ENCODE measurements at places on chromosomes 2 and 18. TPM values are rescaled to one million over a fixed set of nuclear protein-coding genes. Genes with fewer than 3 reads are reported as not detected.

GRCh38 chr2:125684932-125685331 lies 971.0 kb upstream of the GYPC start:
- no peak overlapping the region for H3K4me3 ChIP-seq
- no peak for DNase-seq
- no peak overlapping the region for H3K27ac ChIP-seq
- H3K4me1 ChIP-seq, result no peaks in the 10 kb centered on the region

GRCh38 chr2:147558620-147559019 lies 286.2 kb upstream of the ACVR2A start:
- H3K4me1 ChIP-seq, result no peaks in the 10 kb centered on the region
- no peak for DNase-seq
- no peaks in the 10 kb centered on the region for H3K27me3 ChIP-seq
- H3K36me3 ChIP-seq, result no peaks in the 10 kb centered on the region
- H3K27ac ChIP-seq, result no peak overlapping the region

- H3K4me1 ChIP-seq, result peaks cover 9% of the 10 kb centered on the region
- DNase-seq, result no peak
- no peak overlapping the region for H3K27ac ChIP-seq
- no peaks in the 10 kb centered on the region for H3K36me3 ChIP-seq
- H3K27me3 ChIP-seq, result no peaks in the 10 kb centered on the region
These were observed 94.2 kb downstream of the ALPK2 start for GRCh38 chr18:58534535-58535301.

- H3K4me3 ChIP-seq, result peak overlapping the region; percentile 69
- no peaks in the 10 kb centered on the region for H3K36me3 ChIP-seq
- H3K27me3 ChIP-seq, result peaks cover 23% of the 10 kb centered on the region
- no peak overlapping the region for H3K27ac ChIP-seq
These were observed 4.9 kb upstream of the SIX2 start for GRCh38 chr2:45014016-45014702.

- H3K27ac ChIP-seq, result no peak overlapping the region
- no peak for DNase-seq
- peaks cover 16% of the 10 kb centered on the region for H3K4me1 ChIP-seq
- H3K27me3 ChIP-seq, result peaks cover 9% of the 10 kb centered on the region
- H3K4me3 ChIP-seq, result no peak overlapping the region
These were observed 458.6 kb downstream of the FBXO15 start for GRCh38 chr18:73688851-73689711.

GRCh38 chr18:13563390-13563805 lies 163.0 kb downstream of the FAM210A start:
- DNase-seq, result no peak
- no peak overlapping the region for H3K27ac ChIP-seq
- peaks cover 14% of the 10 kb centered on the region for H3K4me1 ChIP-seq
- H3K36me3 ChIP-seq, result no peaks in the 10 kb centered on the region
- H3K4me3 ChIP-seq, result no peak overlapping the region
- H3K27me3 ChIP-seq, result peaks cover 1% of the 10 kb centered on the region

- H3K27ac ChIP-seq, result no peak overlapping the region
- no peak for DNase-seq
- H3K36me3 ChIP-seq, result no peaks in the 10 kb centered on the region
- H3K4me3 ChIP-seq, result no peak overlapping the region
These were observed 39.2 kb downstream of the SEMA4F start for GRCh38 chr2:74693213-74693612.

GRCh38 chr2:85584354-85584856 lies at the start of gene VAMP5:
TSS of gene VAMP5 (plus strand) at chr2:85584431. CDS start at chr2:85584491, 60 bp downstream.
- peaks cover 76% of the 10 kb centered on the region for H3K4me1 ChIP-seq
- H3K27me3 ChIP-seq, result peaks cover 12% of the 10 kb centered on the region
- H3K4me3 ChIP-seq, result peak within 1 kb of the TSS; percentile 88

DNA sequence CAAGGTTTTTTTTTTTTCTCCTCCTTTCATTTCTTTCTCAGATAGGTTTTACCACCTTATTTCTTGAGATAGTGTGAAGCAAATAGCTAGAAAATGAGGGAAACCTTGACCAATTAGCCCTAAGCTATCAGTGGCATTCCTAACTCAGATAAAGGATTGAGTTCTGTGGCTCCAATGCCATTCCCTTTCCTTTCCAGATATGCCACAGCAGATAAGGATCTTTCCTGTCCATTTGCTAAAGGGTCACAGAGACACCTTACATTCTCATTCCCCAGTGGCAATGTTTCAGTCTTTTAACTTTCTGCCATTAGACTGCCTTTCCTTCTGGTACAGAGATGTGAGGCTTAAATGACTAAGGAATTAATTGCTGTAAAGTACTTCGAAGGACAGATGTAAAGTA lies 81.7 kb downstream of the MGAT5 start:
- H3K4me3 ChIP-seq, result no peak overlapping the region
- no peak overlapping the region for H3K27ac ChIP-seq
- DNase-seq, result no peak
- H3K27me3 ChIP-seq, result peaks cover 2% of the 10 kb centered on the region
- peaks cover 9% of the 10 kb centered on the region for H3K4me1 ChIP-seq

- H3K27ac ChIP-seq, result no peak overlapping the region
- DNase-seq, result no peak
- H3K4me1 ChIP-seq, result peaks cover 13% of the 10 kb centered on the region
- no peaks in the 10 kb centered on the region for H3K27me3 ChIP-seq
- no peak overlapping the region for H3K4me3 ChIP-seq
These were observed 1889.7 kb upstream of the CELF4 start for GRCh38 chr18:39455285-39455684.

- no peaks in the 10 kb centered on the region for H3K4me1 ChIP-seq
- H3K27me3 ChIP-seq, result no peaks in the 10 kb centered on the region
- no peaks in the 10 kb centered on the region for H3K36me3 ChIP-seq
- H3K27ac ChIP-seq, result no peak overlapping the region
These were observed 220.0 kb downstream of the METTL4 start for GRCh38 chr18:2351126-2351850.

DNA sequence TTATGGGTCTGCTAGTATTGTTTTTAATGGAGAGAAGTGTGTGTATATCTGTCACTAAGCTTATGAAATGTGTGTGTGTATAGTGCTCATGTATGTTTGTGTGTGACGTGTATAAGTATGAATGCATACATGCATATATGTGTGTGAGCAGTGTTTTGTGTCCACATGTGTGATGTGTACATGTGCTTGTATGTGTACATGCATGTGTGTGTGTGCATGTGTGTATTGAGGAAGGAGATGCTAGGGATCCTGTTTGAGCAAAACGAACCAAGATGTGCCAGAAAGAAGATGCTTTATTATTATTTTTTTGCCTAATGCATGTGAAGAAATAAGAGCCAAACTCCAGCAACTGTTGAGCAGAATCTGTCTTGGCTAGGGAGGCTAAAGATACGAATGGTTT lies 301.3 kb upstream of the SKOR2 start:
- peaks cover 1% of the 10 kb centered on the region for H3K27me3 ChIP-seq
- peaks cover 51% of the 10 kb centered on the region for H3K4me1 ChIP-seq
- DNase-seq, result no peak
- H3K36me3 ChIP-seq, result no peaks in the 10 kb centered on the region

GRCh38 chr18:38606841-38607240 lies 1041.2 kb upstream of the CELF4 start:
- no peaks in the 10 kb centered on the region for H3K36me3 ChIP-seq
- peaks cover 6% of the 10 kb centered on the region for H3K4me1 ChIP-seq
- H3K27me3 ChIP-seq, result no peaks in the 10 kb centered on the region
- no peak overlapping the region for H3K4me3 ChIP-seq
- no peak overlapping the region for H3K27ac ChIP-seq
- no peak for DNase-seq

DNA sequence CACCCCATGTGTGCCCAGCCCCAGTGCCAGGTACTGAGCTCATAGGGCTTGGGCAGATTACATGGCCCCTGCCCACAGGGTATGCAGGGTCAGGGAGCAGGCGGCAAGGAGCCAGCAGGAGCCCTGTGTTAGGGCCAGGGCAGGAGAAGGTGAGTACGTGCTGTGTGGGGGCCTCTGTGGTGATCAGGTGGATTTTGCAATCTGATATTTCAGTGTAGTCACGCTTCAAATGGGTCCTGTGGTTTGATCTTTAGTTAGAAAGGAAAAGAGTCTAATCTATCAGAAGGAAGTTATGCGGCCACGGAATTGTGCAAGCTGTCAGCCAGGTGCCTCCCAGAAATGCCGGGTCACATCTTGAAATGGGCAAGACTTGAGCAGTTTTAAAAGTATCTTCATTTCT lies 13.9 kb downstream of the UBE2F start:
- H3K36me3 ChIP-seq, result peaks cover 31% of the 10 kb centered on the region
- H3K4me1 ChIP-seq, result peaks cover 59% of the 10 kb centered on the region
- no peak for DNase-seq
- peaks cover 20% of the 10 kb centered on the region for H3K27me3 ChIP-seq
- peak overlapping the region; percentile 79 for H3K27ac ChIP-seq
- H3K4me3 ChIP-seq, result no peak overlapping the region

DNA sequence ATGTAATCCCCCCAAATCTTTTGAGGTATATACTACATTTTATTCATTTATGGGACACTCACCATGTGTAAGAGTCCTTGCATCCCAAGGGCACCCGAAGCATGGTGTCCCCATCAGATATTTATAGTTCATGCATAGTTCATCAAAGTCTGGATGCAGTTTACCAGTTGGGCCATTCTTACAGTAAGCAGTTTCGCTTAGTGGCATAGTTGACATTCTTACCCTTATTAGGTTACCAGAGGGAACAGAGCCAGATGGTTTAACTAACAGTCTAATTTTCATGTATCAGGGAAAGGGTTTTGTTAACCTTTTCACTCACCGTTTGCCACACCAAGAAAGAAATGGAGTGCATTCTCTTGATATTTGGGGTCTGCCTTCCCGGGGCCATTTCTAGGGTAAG lies 7.1 kb downstream of the ZNF407 start:
- DNase-seq, result no peak
- no peak overlapping the region for H3K4me3 ChIP-seq
- peaks cover 9% of the 10 kb centered on the region for H3K36me3 ChIP-seq
- H3K4me1 ChIP-seq, result peaks cover 4% of the 10 kb centered on the region

DNA sequence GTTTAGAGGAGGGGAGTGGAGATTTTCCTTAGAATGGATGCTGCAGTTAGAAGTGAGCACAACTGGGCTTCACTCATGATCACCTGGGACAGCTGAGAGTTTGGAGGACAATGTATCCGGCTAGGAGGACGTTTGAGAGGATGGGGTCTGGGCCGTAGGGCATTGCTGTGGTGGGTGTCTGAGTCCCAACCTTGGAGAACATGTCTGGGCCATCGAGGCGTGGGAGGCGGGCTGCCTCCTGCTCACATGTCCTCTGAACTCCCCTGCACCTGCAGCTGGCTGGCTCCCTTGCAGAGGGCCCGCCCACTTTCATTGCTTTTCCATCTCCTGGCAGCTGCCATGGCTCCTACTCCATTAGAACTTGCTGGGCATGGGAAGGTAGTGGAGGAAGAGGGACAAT lies 203.0 kb upstream of the PXDN start:
- H3K27me3 ChIP-seq, result peaks cover 2% of the 10 kb centered on the region
- DNase-seq, result no peak
- no peaks in the 10 kb centered on the region for H3K36me3 ChIP-seq
- no peak overlapping the region for H3K27ac ChIP-seq

DNA sequence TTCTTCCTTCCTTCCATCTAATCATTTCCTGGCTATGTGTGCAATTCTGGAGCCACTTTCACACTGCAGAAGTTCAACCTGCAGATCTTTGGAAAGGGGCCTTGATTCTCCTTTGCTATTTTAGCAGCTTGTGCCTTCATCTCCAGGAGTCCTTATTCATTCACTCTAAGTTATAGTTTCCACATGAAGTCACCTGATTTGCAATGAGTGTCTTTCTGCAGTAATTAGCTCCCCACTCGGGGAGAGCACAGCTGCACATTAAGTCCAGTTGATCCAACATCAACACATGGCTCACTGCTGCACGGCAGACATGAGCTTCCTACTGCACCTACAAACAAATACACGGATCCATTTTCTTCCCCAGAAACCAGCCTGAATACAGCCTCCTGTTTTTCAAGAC lies 323.1 kb upstream of the TNP1 start:
- no peaks in the 10 kb centered on the region for H3K36me3 ChIP-seq
- no peak overlapping the region for H3K4me3 ChIP-seq
- no peak overlapping the region for H3K27ac ChIP-seq
- H3K4me1 ChIP-seq, result peaks cover 10% of the 10 kb centered on the region
- no peak for DNase-seq

DNA sequence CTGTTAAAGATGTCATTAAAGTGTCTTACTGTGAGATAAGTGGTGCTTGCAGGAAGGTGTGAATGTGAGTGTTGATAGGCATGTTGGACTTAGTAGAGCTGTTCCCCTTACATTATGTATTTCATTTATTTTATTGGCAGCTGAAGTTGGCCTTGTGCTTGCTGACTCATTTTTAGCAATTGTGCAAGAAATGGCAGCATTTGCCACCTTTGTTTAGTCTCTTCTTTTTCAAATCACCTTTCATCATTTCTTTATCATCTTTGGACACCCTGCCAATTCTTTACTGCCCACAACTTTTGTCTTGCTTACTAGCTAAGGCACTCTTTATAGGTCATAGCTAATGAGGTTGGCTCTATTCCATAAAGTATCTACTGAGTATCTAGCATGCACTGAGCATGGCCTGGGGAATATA lies 130.3 kb upstream of the LYPD6 start:
- H3K4me3 ChIP-seq, result no peak overlapping the region
- H3K27me3 ChIP-seq, result no peaks in the 10 kb centered on the region
- H3K27ac ChIP-seq, result no peak overlapping the region
- no peaks in the 10 kb centered on the region for H3K36me3 ChIP-seq
- peaks cover 8% of the 10 kb centered on the region for H3K4me1 ChIP-seq

GRCh38 chr18:13260197-13260934 lies 41.8 kb downstream of the LDLRAD4 start:
- peak overlapping the region; percentile 52 for H3K27ac ChIP-seq
- H3K27me3 ChIP-seq, result peaks cover 11% of the 10 kb centered on the region
- no peaks in the 10 kb centered on the region for H3K36me3 ChIP-seq

DNA sequence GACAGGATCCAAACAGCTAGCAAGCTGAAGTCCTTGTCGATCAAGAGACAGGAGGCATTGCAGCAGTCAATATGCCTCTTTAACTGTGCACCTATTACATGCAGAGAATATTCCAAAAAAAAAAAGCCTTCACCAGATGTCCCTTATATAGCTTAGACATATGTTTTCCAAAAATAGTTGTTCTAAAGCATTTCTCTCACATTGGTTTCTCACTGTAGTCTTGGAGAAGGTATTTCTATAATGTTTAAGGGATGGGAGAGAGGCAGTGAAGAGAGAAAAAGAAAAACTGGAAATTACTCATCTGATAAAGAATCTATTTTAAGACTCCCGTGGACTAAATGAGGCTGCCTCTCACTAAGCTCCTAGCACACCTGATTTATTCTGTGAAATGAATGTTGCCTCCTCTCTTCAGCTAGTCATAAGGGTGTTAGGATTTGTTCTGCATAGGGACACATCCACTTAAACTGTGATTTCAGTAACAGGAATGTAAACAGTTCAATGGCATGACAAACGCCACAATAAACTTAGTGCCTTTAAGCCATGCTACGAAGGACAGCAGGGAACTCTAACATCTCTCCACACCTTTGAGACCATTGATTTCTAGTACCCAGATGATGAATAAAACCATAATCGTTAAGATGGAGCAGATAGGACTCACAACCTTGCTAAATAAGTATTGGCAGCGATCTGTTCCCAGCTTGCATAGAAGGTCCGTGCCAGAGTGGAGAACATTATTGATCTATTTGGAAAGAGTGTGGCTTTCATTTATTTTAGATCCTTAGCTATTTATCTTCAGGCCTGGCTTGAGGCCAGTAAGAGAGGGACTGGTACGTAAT lies 98.6 kb upstream of the NCK2 start:
- H3K4me1 ChIP-seq, result peaks cover 5% of the 10 kb centered on the region
- no peaks in the 10 kb centered on the region for H3K36me3 ChIP-seq
- H3K27ac ChIP-seq, result no peak overlapping the region
- DNase-seq, result no peak
- H3K4me3 ChIP-seq, result no peak overlapping the region

RUFY4 gene
- total RNA-seq, result not detected

GYPC gene
- total RNA-seq, result 154 TPM

CACNB4 gene
- 1.5 TPM for total RNA-seq

AKAIN1 gene
- total RNA-seq, result not detected

LIPG gene
- 19.6 TPM for total RNA-seq

GAD1 gene
- total RNA-seq, result 129 TPM

PSME4 gene
- 106 TPM for total RNA-seq

RPRM gene
- 6.4 TPM for total RNA-seq

PAIP2B gene
- total RNA-seq, result 2.9 TPM

NUP35 gene
- total RNA-seq, result 11.8 TPM

RSAD2 gene
- 0.28 TPM for total RNA-seq

Measured in endothelial cell (in vitro differentiated cells).